ENCODE measurements at places on chromosomes 5 and 9. TPM values are rescaled to one million over a fixed set of nuclear protein-coding genes. Genes with fewer than 3 reads are reported as not detected.

Gene TIMD4
- total RNA-seq: 0.60 TPM

Gene SLC36A2
- not detected for total RNA-seq

Gene LYSMD3
- total RNA-seq: 9.8 TPM

Gene KIAA0825
- total RNA-seq: 0.71 TPM

Gene UAP1L1
- total RNA-seq: 10.4 TPM

Data from A549 treated with dexamethasone at 1 μM for 4 hours (cell line).